HFFc6 (cell line): ENCODE measurements at places on chromosomes 12 and 14. TPM values are rescaled to one million over a fixed set of nuclear protein-coding genes. Genes with fewer than 3 reads are reported as not detected.

The C12orf54 gene
- total RNA-seq = not detected in 3 replicates

The MMP17 gene
- 29.3 to 31.2 TPM (median 30.2 TPM) in 3 replicates for total RNA-seq

The MIP gene
- total RNA-seq = 0.25 TPM in 1 of 3 replicates, not detected in the others

The RILPL2 gene
- total RNA-seq = 4.3 to 5.6 TPM (median 5.4 TPM) in 3 replicates

The ZNF26 gene
- 5.8 to 6.5 TPM (median 6.3 TPM) in 3 replicates for total RNA-seq

The CD27 gene
- 0.32 TPM in 1 of 3 replicates, not detected in the others for total RNA-seq

The PRH2 gene
- total RNA-seq = not detected in 3 replicates

The PDE3A gene
- 0.03 TPM in 1 of 3 replicates, not detected in the others for total RNA-seq

The FGF23 gene
- total RNA-seq = not detected in 3 replicates

The GPR132 gene
- 0.07 to 0.14 TPM in 2 of 3 replicates, not detected in the other for total RNA-seq

The RPL10L gene
- not detected in 3 replicates for total RNA-seq

The CERS5 gene
- total RNA-seq = 53.7 to 63.9 TPM (median 60.4 TPM) in 3 replicates

The CLEC4A gene
- total RNA-seq = 0.23 to 0.60 TPM (median 0.49 TPM) in 3 replicates

The TAS2R19 gene
- 0.22 to 0.41 TPM (median 0.38 TPM) in 3 replicates for total RNA-seq

The PPFIBP1 gene
- 79.1 to 93.4 TPM (median 93.2 TPM) in 3 replicates for total RNA-seq

The PRKD1 gene
- 20.7 to 22.1 TPM (median 21.8 TPM) in 3 replicates for total RNA-seq

The DEPDC4 gene
- total RNA-seq = 0.70 to 1.3 TPM (median 0.88 TPM) in 3 replicates

The KLRC2 gene
- total RNA-seq = not detected in 3 replicates

The MFAP5 gene
- total RNA-seq = 38.6 to 174 TPM (median 40.3 TPM) in 3 replicates

The RBP5 gene
- total RNA-seq = 0.18 TPM in 1 of 3 replicates, not detected in the others

The CDH24 gene
- 6.4 to 9.2 TPM (median 7.5 TPM) in 3 replicates for total RNA-seq

The EFS gene
- total RNA-seq = 9.3 to 12.7 TPM (median 12.1 TPM) in 3 replicates

The PRICKLE1 gene
- 2.9 to 10.0 TPM (median 3.1 TPM) in 3 replicates for total RNA-seq

The TAMALIN gene
- total RNA-seq = 0.50 and 1.00 TPM in 2 replicates

The FOXG1 gene
- total RNA-seq = 0.05 TPM in 1 of 3 replicates, not detected in the others
